Bone marrow (tissue), 2 donors: ENCODE measurements at places on chromosomes 5 and 9.

GRCh38 chr9:132486706-132487350, 76.8 kb downstream of the CFAP77 start:
- DNase-seq = no peak

- no peak for DNase-seq
These were observed 176.6 kb downstream of the CACNA1B start for GRCh38 chr9:138053996-138054752.

GRCh38 chr9:89177012-89177943, 1.3 kb downstream of the SHC3 start:
- no peak for DNase-seq

GRCh38 chr9:126170286-126170823, 156.3 kb upstream of the MVB12B start:
- DNase-seq = no peak

- DNase-seq = no peak
These were observed 1793.1 kb downstream of the EFNA5 start for GRCh38 chr5:105877592-105877991.

GRCh38 chr9:137449931-137450538, 8.9 kb upstream of the ENTPD8 start:
- no peak for DNase-seq

- DNase-seq = no peak
These were observed at the start of gene NACC2 for GRCh38 chr9:136095070-136096058. Gene NACC2 (minus strand): TSS chr9:136095289. CDS start chr9:136050521, 44,768 bp downstream.

- DNase-seq = no peak
These were observed 702 bp upstream of the PRELID2 start for GRCh38 chr5:145835848-145836239.

DNA sequence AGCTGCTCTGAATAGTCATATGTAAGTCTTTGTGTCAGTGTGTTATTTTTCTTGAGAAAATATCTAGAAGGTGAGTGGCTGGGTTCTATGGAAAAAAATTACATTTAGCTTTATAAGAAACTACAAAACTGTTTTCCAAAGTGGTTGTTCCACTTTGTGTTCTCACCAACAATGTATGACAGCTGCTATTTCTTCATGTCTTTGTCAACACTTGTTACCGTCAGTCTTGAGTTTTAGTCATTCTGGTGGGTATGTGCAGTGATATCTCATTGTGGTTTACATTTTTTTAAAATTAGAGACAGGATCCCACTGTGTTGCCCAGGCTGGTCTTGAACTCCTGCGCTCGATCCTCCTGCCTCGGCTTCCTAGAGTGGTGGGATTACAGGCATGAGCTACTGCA, 246.4 kb downstream of the PJA2 start:
- no peak for DNase-seq
